ENCODE measurements at places on chromosomes 16 and 17. TPM values are rescaled to one million over a fixed set of nuclear protein-coding genes. Genes with fewer than 3 reads are reported as not detected.

CCDC40 gene
- 2.9 TPM for total RNA-seq

CD300LD gene
- total RNA-seq: not detected

COTL1 gene
- total RNA-seq: 56.7 TPM

GRAPL gene
- total RNA-seq: 0.25 TPM

SULT1A3 gene
- total RNA-seq: 0.79 TPM

NPIPB12 gene
- total RNA-seq: 10.3 TPM

ODAD4 gene
- 0.79 TPM for total RNA-seq

CPSF4L gene
- 0.06 TPM for total RNA-seq

TCAP gene
- total RNA-seq: 0.37 TPM

OR2C1 gene
- total RNA-seq: 0.26 TPM

MYH11 gene
- 0.13 TPM for total RNA-seq

SEPTIN12 gene
- total RNA-seq: not detected

CCL1 gene
- not detected for total RNA-seq

NPTX1 gene
- total RNA-seq: 163 TPM

SLC52A1 gene
- total RNA-seq: not detected

KRT24 gene
- total RNA-seq: not detected

MIF4GD gene
- 11.6 TPM for total RNA-seq

ITGB4 gene
- 0.40 TPM for total RNA-seq

CAPN15 gene
- total RNA-seq: 20.6 TPM

GPT2 gene
- total RNA-seq: 7.1 TPM

CCL14 gene
- not detected for total RNA-seq

OTOP3 gene
- total RNA-seq: not detected

TPSAB1 gene
- not detected for total RNA-seq

HBA2 gene
- not detected for total RNA-seq

GUCY2D gene
- total RNA-seq: not detected

BAIAP3 gene
- total RNA-seq: 0.92 TPM

SLC16A13 gene
- 0.12 TPM for total RNA-seq

ALOX15B gene
- total RNA-seq: not detected

CCT6B gene
- total RNA-seq: 2.6 TPM

EVI2B gene
- total RNA-seq: 0.13 TPM

NAGS gene
- 0.93 TPM for total RNA-seq

NUP88 gene
- total RNA-seq: 82.4 TPM

CLEC3A gene
- not detected for total RNA-seq

UNC13D gene
- 1.5 TPM for total RNA-seq

CBLN1 gene
- not detected for total RNA-seq

SPATA33 gene
- total RNA-seq: 2.8 TPM

Data from aortic smooth muscle cell (primary cell).